ENCODE measurements at places on chromosomes 7 and 10.

DNA sequence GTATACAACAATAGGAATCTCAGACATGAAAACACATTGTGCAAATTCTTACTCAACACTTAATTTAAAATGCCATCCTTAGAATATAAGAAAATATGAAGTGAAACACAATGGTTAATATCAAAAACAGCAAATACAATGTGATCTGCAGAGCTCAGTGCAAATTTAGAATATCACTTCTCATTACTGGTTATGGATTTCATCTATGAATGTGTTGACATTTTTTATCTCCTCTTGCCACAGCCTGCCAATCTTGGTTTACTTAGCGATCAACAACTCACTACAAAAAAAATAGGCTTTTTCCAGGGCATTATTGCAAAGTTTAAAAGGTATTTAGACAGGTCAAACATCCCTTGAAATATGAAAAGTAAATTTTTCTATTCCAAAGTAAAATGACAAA, 25.0 kb upstream of the RNF148 start:
- no peak for DNase-seq

DNA sequence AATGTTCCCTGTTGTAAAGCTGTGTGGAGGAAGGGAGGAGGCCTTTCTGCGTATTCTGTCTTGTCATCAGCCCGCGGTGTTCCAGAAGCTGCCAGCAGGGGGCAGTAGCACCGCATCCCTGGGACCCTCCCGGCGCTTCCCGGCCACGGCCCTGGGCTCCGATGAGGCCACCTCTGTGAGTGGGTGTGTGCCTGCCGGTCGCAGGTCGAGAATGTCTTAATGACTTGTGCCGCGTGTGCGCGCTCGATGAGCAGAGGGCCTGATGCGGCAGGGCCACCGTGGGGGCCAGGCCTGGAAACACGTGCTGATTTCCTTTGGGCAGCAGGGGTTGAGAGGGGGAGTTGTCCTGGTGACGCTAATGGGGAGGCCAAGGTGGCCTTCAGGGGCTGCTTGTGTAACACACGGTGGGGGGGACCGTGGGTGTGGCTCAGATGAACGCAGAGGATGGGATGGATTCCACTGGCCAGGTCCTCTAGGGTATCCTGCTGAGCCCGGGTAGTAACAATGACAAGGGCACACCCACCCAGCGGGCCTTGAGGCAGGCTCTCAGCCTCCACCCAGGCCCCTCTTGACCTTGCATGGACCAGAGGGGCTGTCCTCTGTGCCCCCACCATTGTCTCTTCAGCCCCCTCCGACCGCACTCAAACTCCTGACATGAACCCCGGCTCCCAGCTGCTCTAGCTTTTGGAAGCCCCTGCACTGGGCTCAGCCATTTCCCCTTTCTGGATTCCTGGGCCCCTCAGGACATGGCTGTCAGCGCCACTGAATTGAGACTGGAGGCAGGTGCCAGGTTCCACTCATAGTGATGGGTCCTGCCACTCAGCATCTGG, 135.9 kb upstream of the PODXL start:
- no peak for DNase-seq

DNA sequence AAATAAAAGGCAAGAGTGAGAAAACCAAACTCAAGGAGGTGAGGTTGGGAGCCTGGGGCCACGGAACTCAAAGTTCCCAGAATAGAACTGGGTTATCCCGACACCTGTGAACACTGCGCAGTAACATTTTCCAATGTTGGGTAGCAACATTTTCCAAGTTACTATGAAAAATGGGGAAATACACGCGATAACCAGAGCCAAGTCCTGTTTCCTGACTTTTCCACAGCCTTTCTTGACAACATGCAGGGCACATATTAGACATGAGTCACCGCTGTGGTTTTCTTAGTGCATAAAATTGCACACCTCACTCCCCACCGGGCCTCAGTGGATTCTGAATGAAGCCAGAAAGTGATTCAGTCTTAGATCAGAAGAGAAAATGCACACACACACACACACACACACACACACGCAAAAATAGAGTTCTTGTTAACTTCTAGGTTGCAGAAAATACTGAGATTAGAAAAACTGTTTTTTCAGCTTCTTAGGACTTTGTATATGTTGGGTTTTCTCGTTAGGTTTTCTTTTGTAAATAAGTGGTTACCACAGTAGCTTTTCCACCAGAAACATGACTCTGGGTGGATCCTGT, 70.0 kb downstream of the CAMK1D start:
- no peak for DNase-seq

GRCh38 chr7:18202315-18203045, 174.8 kb upstream of the PRPS1L1 start:
- no peak for DNase-seq

GRCh38 chr10:70773965-70774809, 11.0 kb downstream of the TBATA start:
- DNase-seq, result no peak

Measured in effector memory CD8-positive, alpha-beta T cell (primary cell).